CD14-positive monocyte (primary cell): ENCODE measurements at places on chromosomes 4 and X.

DNA sequence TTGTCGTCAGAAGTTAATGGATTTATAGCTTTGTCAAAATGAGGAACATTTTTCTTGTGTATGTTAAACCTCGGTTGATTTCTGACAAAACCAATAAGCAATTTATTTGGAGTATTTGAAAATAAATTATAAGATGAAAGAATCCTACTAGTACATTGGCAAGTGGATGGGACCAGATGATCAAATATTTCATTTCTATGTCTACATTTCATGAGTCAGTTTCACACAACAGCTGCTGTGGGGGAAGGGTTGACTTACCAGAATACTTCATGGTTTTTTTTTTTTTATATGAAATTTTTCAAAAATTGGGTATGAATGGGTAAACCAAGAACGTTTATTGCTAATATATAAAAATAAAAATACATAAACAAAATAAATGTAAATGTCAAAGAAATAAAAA, 39.4 kb downstream of the RAPGEF2 start:
- no peaks in the 10 kb centered on the region for H3K4me1 ChIP-seq
- no peak for DNase-seq
- no peaks in the 10 kb centered on the region for H3K36me3 ChIP-seq
- H3K27ac ChIP-seq: no peak overlapping the region

GRCh38 chr4:82050796-82051195, 323.0 kb downstream of the HNRNPD start:
- DNase-seq: no peak
- H3K27me3 ChIP-seq: peaks cover 4% of the 10 kb centered on the region
- no peaks in the 10 kb centered on the region for H3K36me3 ChIP-seq

DNA sequence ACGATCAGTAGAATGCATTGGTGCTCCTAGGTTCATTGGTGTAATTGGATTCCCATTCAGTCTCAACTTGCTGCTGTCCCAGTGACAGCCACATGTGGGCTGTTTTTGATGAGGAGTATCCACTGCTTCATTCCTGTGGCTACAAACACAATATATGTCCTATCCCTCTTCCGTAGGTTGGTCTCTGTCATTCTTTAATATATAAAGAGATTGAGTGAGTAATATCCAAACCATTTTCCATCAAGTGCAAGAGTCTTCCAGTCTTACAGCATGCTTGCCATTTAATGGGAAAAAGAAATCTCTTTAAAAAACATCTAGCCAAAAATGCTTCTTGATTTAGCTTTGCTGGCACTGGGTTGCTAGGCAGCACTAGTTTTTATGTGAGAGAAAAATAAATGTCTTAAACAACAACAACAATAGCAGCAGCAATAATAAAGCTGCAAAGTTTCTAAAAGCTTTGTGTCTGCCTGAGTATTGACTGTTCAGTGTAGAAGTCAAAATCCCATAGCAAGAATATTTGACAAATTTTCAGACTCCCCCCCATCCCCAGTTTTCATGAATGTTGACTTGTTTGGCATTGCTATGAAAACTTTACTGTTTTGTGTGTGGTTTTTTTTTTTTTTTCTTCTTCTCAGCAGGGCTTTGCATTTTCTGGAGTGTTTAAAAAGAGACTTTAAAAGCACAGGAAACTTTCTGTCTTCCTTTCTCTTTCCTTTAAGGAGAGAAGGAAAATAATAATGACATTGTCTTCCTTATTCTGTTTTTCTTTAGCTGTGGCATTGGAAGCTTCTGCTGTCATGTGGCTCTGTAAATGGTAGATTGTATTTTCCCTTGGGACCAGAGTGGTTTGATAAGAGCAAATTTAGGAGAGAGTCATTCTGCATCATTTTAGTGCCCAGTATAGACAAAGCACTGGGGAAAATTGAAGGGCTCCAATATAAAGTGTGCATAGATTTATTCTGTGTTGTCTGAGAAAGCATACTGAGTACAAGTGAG, 244.3 kb downstream of the ARHGAP10 start:
- no peak for DNase-seq
- no peaks in the 10 kb centered on the region for H3K27me3 ChIP-seq

GRCh38 chr4:59643682-59644081, 1556.4 kb upstream of the ADGRL3 start:
- no peak overlapping the region for H3K27ac ChIP-seq
- H3K4me3 ChIP-seq: no peak overlapping the region
- DNase-seq: no peak
- H3K4me1 ChIP-seq: no peaks in the 10 kb centered on the region

GRCh38 chr4:5423670-5424069, 284.7 kb downstream of the EVC2 start:
- H3K4me1 ChIP-seq: no peaks in the 10 kb centered on the region
- no peaks in the 10 kb centered on the region for H3K36me3 ChIP-seq
- H3K27ac ChIP-seq: no peak overlapping the region
- no peak for DNase-seq
- H3K4me3 ChIP-seq: no peak overlapping the region
- no peaks in the 10 kb centered on the region for H3K27me3 ChIP-seq

DNA sequence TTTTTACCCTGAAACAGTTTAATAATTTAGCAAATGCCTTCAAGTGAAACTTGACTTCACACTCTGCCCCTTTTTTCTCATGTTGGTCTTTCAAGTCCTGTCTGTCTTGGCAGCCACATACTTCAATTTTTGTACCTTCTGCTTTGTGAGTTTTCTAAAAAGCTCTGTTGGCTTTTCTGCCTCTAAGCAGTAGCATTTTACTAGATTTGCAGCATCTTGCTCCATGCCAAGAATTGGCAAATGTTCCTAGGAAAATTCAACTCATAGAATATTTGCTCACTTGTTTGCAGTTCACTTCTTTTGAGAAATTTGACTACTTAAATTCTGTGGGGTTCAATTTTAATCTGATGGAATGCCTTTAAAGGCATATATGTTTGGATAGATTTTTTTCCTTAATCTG, 59.2 kb downstream of the FAM47A start:
- no peaks in the 10 kb centered on the region for H3K27me3 ChIP-seq
- no peak for DNase-seq
- no peaks in the 10 kb centered on the region for H3K36me3 ChIP-seq
- no peak overlapping the region for H3K27ac ChIP-seq
- no peak overlapping the region for H3K4me3 ChIP-seq

DNA sequence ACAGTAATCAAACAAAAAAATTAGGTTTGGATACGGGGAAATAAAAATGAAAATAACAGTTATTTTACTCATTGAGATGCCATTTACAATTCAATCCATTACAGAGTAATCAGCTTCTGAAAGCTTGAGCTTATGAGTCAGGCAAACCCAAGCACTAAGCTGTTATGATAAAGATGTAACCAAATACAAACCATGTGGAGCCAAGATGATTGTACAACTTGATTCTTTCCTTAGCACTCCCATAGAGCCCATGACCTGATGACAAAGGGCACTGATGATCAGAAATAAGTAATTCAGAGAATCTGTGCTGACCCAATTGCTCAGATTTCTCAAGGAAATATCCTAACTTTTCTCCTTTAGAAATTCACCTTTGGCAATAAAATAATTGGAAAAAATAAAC, 40.5 kb upstream of the PRKG2 start:
- no peaks in the 10 kb centered on the region for H3K36me3 ChIP-seq
- no peak for DNase-seq
- no peaks in the 10 kb centered on the region for H3K27me3 ChIP-seq
- H3K4me1 ChIP-seq: no peaks in the 10 kb centered on the region
- no peak overlapping the region for H3K27ac ChIP-seq

GRCh38 chr4:158599150-158599549, 72.5 kb downstream of the C4orf46 start:
- peaks cover 10% of the 10 kb centered on the region for H3K4me1 ChIP-seq
- H3K36me3 ChIP-seq: no peaks in the 10 kb centered on the region
- H3K27me3 ChIP-seq: no peaks in the 10 kb centered on the region
- H3K4me3 ChIP-seq: no peak overlapping the region
- peak; percentile 30 for DNase-seq

- no peak overlapping the region for H3K27ac ChIP-seq
- H3K27me3 ChIP-seq: peaks cover 93% of the 10 kb centered on the region
- no peaks in the 10 kb centered on the region for H3K36me3 ChIP-seq
- no peak overlapping the region for H3K4me3 ChIP-seq
- DNase-seq: no peak
These were observed 752 bp upstream of the FGF5 start for GRCh38 chr4:80265571-80266252.
